SK-N-SH (cell line): ENCODE measurements at places on chromosomes 6 and 20.
A peak's percentile ranks its signal among the peaks of the same experiment; 100 is the strongest.

- peak; percentile 52 for DNase-seq
Observed at GRCh38 chr20:37598575-37599342, 71.1 kb upstream of the BLCAP start.

DNA sequence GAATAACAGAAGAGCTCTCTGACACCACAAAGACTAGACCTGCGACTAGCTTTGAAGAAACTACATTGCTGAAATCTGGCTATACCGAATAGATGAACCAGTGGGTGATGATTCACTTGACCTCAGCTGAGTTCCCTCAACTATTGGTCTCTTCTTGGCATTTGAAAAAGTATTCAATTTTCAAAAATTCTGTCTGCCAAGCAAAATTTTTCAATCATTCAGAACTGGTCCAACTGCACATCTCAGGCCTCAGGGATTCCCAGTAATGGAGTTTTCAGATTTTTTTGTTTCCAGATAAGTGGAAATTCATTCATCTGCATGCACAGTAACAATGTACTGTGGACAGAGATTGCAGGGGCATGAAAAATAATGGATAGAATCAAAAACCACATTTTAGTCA is 121.4 kb upstream of the NAA20 start:
- no peak for DNase-seq

GRCh38 chr20:17646209-17646960 is 35.7 kb downstream of the RRBP1 start:
- peak; percentile 66 for DNase-seq

DNA sequence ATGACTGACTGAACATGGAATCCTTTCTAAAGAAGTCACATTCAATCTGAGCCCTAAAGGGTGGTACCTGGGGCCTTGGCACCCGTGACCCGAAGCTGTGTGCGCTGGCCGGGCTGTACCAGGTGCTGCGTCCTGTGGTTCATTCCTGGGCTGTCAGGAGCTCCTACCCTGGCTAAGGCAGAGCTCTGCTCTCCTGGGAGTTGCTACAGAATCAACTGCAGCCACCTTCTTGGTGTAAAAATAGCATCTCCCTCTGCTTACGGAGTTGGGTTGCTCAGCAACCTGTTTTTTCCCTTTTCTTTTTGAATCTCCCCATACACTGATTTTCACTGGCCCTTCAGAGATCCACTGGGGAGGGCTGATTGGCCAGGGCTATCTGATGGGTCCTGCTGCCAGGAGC is 236.6 kb upstream of the PDE10A start:
- DNase-seq: no peak

- DNase-seq: no peak
Observed at GRCh38 chr6:10205120-10205519, 209.8 kb downstream of the TFAP2A start.

DNA sequence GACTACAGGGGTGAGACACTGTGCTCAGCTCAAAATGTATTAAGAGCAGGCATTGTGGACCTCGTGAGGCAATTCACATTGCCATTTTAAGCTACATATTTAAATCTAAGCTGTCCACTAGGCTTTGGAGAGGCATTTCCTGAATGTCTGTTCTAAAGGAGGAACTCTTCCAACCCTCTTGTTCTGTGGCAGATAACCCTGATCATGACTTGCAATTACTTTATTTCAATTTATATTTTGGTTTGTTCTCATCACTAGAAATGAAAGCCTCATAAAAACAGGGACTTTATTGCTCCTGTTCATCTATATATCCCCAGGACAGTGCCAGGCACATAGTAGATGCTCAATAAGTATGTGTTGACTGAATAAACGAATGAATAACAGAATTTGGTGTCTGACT is 84.0 kb upstream of the SALL4 start:
- DNase-seq: no peak

- DNase-seq: peak; percentile 54
Observed at GRCh38 chr20:58231683-58232082, 3.2 kb upstream of the ANKRD60 start.

GRCh38 chr6:33424855-33425667 is 5.2 kb downstream of the SYNGAP1 start:
- DNase-seq: peak; percentile 32

DNA sequence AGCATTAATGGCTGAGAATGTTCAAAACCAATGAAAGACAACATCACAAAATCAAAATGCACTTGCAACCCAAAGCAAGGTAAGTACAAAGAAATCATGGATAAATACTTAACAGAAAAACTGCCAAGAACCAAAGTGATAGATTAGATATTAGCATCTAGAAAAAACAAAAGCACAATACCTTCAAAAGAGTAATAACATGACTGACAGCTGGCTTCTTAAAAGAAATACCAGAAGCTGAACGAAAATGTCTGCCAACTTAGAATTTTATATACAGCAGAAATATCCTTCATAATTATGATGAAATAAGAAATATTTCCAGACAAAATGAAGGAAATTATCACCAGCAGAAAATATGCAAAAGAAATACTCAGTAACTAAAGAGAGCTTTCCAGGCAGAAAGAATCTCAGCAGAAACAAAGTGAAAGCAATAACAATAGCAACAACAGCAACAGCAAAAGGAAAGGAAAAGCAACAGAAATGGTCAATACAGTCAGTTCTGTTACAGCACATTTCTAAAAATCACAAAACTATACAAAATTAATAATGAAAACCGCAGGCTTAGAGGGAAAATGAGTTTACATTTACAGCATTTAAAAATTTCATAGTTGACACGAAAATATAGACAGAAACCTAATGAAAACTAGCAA is 121.5 kb upstream of the MAN1A1 start:
- DNase-seq: no peak

GRCh38 chr20:59780494-59781185 is 152.8 kb downstream of the SYCP2 start:
- no peak for DNase-seq
